Memory B cell (primary cell): ENCODE measurements at places on chromosomes 4 and X.

DNA sequence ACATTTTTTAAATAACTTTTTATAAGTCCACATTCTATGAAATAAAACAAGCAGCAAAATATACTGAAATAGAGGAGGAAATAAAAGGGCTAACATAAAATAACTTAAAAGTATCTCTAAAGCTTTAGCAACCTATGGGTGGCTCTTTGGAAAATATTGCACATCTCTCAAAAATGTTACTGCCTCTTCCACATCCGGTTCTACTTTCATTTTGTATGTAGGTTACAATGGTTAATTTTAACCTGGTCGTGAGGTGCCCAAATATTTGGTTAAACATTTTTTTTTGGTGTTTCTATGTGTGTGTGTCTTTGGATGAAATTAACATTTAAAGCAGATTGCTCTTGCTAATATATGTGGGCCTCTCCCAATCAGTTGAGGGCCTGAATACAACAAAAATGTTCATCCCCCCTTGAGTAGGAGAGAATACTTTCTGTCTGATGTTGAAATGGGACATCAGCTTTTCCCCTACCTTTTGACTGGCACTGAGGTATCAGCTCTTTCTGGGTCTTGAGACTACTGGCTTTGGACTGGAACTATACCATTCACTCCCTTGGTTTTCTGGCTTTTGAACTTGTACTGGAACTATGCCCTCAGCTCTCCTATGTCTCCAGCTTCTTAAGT, 353.0 kb downstream of the ADAM29 start:
- H3K27me3 ChIP-seq, result no peaks in the 10 kb centered on the region
- H3K36me3 ChIP-seq, result no peaks in the 10 kb centered on the region

DNA sequence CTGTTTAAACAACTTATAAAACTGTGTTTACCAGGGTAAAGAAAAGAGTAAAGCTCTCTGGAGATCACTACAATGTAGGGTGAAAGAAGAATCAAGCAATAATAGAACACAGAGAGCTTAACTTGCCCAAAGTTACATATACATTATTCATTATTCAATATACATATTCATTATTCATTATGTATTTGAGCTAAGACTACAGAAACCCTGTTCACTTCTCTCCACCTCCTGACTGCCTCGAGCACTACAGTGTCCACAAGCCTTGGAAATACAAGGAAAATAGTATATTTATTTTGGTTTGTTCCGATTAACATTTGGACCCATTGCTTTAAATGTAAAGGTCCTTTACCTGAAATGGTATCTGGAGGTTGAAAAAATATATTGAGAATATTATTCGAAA, 35.9 kb upstream of the ELF2 start:
- H3K36me3 ChIP-seq, result no peaks in the 10 kb centered on the region
- H3K27me3 ChIP-seq, result no peaks in the 10 kb centered on the region
- no peak for DNase-seq
- peaks cover 12% of the 10 kb centered on the region for H3K4me1 ChIP-seq
- H3K4me3 ChIP-seq, result no peak overlapping the region

DNA sequence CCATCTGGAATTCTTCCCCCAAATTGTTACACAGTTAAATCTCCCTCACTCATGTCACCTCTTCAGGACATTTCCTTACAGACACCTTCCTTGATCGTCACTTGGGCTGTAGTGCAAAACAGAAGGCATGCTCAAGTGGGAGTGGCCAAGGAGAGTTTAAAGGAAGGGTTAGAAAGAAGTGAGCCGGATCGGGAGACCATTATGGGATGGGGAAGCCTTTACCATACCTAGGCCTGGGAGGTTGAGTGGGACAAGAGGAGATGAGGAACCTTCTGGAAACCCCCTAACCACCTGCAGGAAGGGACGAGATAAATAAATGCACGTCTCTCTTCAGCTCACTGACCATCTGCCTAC, 102.7 kb downstream of the UCHL1 start:
- no peak for DNase-seq
- no peaks in the 10 kb centered on the region for H3K4me1 ChIP-seq
- no peak overlapping the region for H3K4me3 ChIP-seq
- H3K27me3 ChIP-seq, result peaks cover 16% of the 10 kb centered on the region

- H3K4me3 ChIP-seq, result no peak overlapping the region
- no peak for DNase-seq
- no peaks in the 10 kb centered on the region for H3K4me1 ChIP-seq
- H3K27me3 ChIP-seq, result no peaks in the 10 kb centered on the region
Measured at GRCh38 chr4:182175788-182176519, 67.2 kb upstream of the TENM3 start.

- peaks cover 2% of the 10 kb centered on the region for H3K27me3 ChIP-seq
- no peak for DNase-seq
- peaks cover 2% of the 10 kb centered on the region for H3K4me1 ChIP-seq
- no peak overlapping the region for H3K4me3 ChIP-seq
Measured at GRCh38 chrX:119045884-119046283, 26.9 kb upstream of the CT47C1 start.
